CD8-positive, alpha-beta memory T cell (primary cell): ENCODE measurements at places on chromosomes 12 and 14.

DNA sequence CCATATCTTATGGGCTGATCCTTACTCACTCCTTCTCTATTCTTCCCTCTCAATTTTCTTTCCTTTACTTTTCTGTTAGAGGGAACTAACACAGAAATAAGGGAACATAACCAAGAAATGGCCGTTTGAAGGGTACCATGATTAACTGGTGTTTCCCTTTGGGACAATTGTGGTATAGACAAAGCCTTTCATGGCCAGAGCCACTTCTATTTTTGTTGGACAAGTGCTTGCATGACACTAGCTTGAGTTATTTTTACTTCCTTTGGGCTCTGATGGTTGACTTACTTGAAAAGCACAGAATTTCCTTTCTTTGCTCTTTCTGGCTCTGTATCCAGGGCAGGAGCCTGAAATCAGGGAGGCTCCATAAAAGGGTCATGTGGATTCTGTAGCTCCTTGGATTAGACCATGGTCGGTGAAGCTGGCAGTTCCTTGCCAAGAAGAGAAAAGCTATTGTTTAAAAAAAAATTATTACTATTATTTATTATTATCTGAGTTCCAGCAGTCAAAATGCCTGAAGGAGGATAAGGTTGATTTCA, 130.6 kb downstream of the KTN1 start:
- no peaks in the 10 kb centered on the region for H3K27me3 ChIP-seq
- H3K36me3 ChIP-seq: no peaks in the 10 kb centered on the region
- H3K4me3 ChIP-seq: no peak overlapping the region
- H3K27ac ChIP-seq: no peak overlapping the region
- no peak for DNase-seq

- H3K4me3 ChIP-seq: no peak overlapping the region
- H3K27ac ChIP-seq: no peak overlapping the region
- H3K4me1 ChIP-seq: no peaks in the 10 kb centered on the region
- no peaks in the 10 kb centered on the region for H3K27me3 ChIP-seq
- DNase-seq: no peak
Measured at GRCh38 chr12:32462908-32463307, 63.5 kb downstream of the FGD4 start.

DNA sequence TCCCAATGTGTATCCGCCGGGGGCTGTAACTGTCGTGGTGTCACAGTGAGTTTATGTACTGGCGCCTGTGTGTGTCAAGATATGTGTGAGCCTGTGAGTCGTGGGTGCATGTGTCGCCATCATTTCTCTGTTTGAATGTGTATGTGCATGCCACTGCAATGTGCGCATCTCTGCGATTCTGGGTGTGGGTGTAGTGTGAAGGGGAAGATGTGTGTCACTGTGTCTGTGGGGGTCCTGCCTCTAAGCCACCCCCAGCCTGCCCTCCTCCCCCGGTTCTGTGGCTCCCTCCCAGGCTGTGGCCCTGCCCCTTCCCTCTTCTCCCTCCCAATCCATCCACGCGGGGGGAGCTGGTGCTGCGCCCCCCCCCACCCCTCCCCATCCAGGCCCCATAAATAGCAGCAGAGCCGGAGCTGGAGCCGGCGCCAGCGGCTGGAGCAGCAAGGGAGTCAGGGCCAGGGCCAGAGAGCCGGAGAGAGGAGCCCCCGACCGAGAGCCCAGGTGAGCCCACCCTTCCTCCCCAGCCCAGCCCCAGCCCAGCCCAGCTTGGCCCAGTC, at the start of gene CPNE6:
Gene CPNE6 (plus strand): TSS at position 419 of the 554 bp plus-strand sequence. CDS start 1,375 bp downstream, outside the sequence.
- DNase-seq: no peak
- no peaks in the 10 kb centered on the region for H3K27me3 ChIP-seq
- no peaks in the 10 kb centered on the region for H3K36me3 ChIP-seq
- H3K4me3 ChIP-seq: no peak within 1 kb of the TSS

DNA sequence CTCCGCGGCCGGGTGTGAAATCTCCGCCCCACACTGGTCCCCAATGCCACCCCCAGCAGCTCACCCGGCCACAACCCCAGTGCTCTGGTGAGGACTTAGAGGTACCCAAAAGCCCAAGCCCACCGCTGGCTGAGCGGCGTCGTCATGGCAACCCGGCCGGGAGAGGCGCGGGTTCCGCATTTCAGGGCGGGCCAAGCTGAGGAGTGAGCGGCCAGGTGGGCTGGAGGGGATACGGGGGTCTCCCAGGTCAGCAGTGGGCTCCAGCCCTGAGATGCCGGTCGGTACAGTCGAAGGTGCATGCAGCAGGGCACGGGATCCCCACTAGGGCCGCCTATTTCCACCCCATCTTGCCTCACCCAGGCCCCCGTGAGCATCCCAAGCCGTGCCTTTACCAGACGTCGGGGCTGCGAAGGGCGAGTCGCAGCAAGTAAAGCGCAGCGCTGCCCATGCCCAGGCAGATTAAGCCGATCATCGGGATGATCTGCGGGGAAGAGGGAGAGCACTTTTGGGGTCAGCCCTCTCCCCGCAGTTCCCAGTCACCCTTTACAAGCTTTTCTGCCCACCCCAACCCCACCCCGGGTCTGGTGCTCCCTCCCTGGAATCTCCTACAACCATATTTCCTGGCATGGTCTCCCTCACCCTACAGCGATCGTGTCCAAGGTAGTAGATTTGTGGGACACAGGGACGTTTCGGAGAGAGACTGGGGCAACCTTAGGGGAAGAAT, 6.9 kb downstream of the SHMT2 start:
- no peak overlapping the region for H3K4me3 ChIP-seq
- H3K4me1 ChIP-seq: peaks cover 50% of the 10 kb centered on the region

DNA sequence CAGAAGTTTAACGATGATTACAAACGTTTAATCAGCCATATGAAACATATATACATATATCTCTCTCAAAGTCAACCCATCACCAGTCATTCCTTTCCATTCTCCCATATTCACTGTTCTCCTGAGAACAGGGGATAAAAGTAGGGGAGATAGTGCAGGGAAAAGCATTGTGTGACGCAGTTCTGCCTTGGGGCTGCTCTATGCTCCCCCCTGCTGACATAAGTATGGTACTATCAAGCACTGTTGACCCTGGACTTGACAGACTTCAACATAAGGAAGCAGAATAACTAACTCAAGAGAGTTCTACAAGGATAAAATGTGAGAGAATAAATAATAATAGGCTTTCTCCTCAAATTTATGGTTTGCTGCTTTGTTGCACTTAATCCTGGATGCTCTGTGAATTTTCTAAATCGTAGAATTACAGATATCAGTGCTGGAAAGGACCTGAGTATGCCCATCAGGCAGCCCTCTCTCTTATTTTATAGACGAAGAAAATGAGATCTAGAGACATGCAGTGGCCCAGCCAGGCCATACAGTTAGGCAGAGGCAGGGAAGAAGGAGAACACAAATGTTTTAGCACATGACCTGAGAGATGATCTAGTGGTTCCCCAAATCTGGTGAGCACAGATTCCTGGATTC, 87.2 kb downstream of the SCN8A start:
- H3K27ac ChIP-seq: no peak overlapping the region
- no peaks in the 10 kb centered on the region for H3K27me3 ChIP-seq
- no peaks in the 10 kb centered on the region for H3K4me1 ChIP-seq
- no peak for DNase-seq

DNA sequence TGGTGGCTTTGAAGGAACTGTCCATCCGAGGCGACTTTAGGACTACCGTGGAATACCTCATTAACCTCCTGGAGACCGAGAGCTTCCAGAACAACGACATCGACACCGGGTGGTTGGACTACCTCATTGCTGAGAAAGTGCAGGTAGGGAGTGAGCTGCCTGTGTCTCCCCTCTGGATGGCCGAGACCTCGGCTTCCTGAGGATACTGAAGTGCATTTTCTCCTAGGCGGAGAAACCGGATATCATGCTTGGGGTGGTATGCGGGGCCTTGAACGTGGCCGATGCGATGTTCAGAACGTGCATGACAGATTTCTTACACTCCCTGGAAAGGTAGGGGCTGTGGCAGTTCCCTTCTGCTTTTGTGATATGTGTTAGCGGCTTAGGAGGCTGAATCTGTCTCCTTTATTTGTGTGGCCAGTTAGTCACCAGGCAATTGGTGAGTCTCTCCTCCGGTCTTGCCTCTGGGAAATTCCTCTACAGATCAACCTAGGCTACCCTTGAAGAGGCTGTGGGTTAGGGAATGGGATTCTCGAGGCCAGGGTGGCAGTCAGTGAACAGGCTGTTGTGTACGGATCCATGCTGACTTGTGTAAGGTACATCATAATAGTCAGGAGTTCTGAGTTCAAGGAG, 75.3 kb downstream of the ACACB start:
- no peaks in the 10 kb centered on the region for H3K36me3 ChIP-seq
- H3K27me3 ChIP-seq: no peaks in the 10 kb centered on the region
- no peak for DNase-seq
- H3K4me1 ChIP-seq: no peaks in the 10 kb centered on the region
- no peak overlapping the region for H3K27ac ChIP-seq

DNA sequence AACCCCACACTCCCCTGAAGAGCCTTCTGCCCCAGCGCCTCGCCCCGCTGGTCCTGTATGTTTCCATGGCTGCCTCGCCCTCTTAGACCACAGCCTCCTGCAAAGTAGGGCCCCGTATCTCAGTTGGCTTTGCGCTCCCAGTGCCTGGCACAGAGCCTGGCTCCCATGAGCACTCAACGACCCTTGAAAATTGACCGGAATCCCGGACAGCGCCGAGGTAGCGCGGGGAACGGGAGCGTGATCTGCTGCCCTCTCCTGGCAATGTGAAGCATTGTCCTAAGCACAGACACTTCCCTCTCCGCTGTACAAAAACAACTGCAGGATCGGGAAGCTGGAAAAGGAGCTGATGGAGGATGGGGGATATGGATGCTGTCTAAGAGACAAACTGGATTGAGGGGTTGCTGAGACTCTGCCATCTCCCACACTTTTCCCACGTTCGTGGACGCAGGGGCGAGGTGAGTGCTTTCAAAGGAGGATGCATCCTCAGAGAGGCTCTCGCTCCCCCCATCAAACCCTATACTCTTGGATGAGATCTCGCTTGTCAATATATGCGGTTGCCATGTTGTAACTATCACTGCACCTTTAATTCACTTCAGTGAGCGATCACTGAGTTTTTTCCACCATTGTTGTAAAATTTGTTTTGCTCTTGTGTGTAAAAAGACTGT, 10.7 kb upstream of the FKBP4 start:
- peaks cover 6% of the 10 kb centered on the region for H3K4me1 ChIP-seq
- no peak overlapping the region for H3K27ac ChIP-seq
- H3K27me3 ChIP-seq: peaks cover 16% of the 10 kb centered on the region

- H3K27ac ChIP-seq: no peak overlapping the region
- no peaks in the 10 kb centered on the region for H3K36me3 ChIP-seq
- H3K4me1 ChIP-seq: no peaks in the 10 kb centered on the region
- H3K4me3 ChIP-seq: no peak overlapping the region
Measured at GRCh38 chr12:19837543-19837942, 398.3 kb downstream of the AEBP2 start.

GRCh38 chr14:87944987-87945604, 47.9 kb downstream of the GALC start:
- peaks cover 12% of the 10 kb centered on the region for H3K36me3 ChIP-seq
- DNase-seq: no peak
- no peak overlapping the region for H3K4me3 ChIP-seq
- no peak overlapping the region for H3K27ac ChIP-seq
- no peaks in the 10 kb centered on the region for H3K27me3 ChIP-seq
